ENCODE measurements at places on chromosomes 13 and 19.

- DNase-seq: no peak
Measured at GRCh38 chr13:24179486-24179850, 18.9 kb downstream of the SPATA13 start.

GRCh38 chr19:16527971-16528521 lies 14.2 kb downstream of the CHERP start:
- peak; percentile 58 for DNase-seq

GRCh38 chr13:85461621-85462020 lies 337.6 kb downstream of the SLITRK6 start:
- DNase-seq: no peak

DNA sequence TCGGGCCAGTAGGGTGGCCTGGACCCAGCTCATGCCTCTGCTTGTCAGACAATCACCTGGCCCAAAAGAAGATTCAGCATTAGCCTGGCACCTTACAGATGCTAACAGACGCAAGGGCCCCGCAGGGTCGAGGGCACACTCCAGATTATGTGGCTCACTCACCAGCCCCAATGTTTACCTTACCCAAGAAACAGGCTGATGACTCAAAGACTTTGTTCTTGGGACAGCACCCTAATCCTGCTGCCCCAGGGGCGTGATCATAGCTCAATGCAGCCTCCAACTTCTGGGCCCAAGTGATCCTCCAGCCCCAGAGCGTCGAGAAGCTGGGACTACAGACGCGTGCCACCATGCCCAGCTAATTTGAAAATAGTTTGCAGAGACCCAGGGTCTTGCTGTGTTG lies 9.8 kb downstream of the ECSIT start:
- no peak for DNase-seq

- peak; percentile 87 for DNase-seq
Measured at GRCh38 chr13:76886292-76887075, at the start of gene KCTD12. TSS of gene KCTD12 (minus strand) at chr13:76886405. CDS start at chr13:76886148, 257 bp downstream.
